Midbrain (tissue), 1 donor: ENCODE measurements at places on chromosomes 6 and 20.

DNA sequence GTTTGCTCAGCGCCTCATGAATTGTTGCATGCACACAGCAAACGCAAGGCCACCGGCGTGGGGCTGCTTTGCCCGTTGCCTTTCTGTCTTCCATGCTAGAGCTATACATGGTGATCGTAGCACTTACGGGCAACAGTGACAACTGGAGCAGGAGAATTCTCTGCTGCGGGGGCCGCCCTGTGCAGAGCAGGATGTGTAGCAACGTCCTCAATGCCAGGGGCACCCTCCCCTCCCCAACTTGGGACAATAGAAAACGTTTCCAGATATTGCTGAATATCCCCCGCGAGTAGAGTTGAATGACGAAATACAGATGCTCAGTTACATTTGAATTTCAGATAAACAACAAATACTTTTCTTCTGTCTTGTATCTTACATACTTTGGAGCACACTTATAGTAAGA, 198.7 kb downstream of the TFAP2C start:
- DNase-seq = no peak

- no peak for DNase-seq
Measured at GRCh38 chr20:11098888-11099287, 425.1 kb upstream of the JAG1 start.

GRCh38 chr6:165884813-165885765, 222.0 kb upstream of the PDE10A start:
- DNase-seq = peak; percentile 70

GRCh38 chr6:84280030-84280429, 52.6 kb upstream of the CEP162 start:
- DNase-seq = no peak
